Neural crest cell (in vitro differentiated cells): ENCODE measurements at places on chromosomes 4 and X. TPM values are rescaled to one million over a fixed set of nuclear protein-coding genes. Genes with fewer than 3 reads are reported as not detected.

Gene TCEAL9
- total RNA-seq = 42.8 and 46.4 TPM in 2 replicates

Gene DCHS2
- 0.91 and 1.2 TPM in 2 replicates for total RNA-seq

Gene HOPX
- not detected in 2 replicates for total RNA-seq

GRCh38 chr4:52877036-52877435 lies 14.9 kb downstream of the RASL11B start:
- DNase-seq = no peak

GRCh38 chr4:44675366-44675765 lies 2.9 kb upstream of the GUF1 start:
- no peak for DNase-seq

DNA sequence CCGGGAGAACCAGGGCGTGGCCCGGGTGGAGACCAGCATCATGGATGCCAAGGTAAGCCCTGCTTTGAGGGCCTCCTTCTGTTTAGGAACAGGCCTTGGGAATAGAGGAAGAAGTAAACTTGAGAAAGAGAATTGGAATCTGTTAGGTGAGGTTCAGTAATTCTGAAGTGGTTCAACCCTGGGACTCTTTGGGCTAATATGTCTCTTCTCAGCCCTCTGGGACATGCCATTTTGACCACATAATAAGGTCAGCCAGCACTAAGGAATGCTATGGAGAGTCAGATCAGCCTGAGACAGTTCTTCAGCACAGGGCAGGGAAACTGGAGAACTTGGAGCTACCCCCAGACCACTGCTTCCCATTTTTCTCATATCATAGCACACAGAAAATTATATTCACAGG lies 63.3 kb upstream of the PRPS1 start:
- DNase-seq = no peak

DNA sequence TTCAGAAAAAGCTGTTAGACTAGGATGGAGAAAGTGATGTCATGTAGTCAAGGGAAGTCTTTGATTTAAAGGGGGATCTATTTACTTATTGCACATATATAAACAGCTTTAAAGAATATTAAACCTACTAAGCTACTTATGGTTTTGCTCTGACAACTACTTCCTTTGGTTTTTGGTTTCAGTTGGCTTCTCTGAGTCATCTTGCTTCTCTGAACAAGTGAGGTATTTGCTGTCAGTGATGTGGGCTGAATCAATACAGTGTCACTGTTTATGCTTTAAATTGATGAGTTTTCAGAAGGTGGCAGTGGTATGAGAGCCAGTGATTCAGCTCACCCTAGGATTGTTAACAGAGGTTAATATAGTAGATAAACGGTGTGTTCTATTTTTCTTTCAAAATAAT lies 75.1 kb downstream of the CEP44 start:
- no peak for DNase-seq

- DNase-seq = no peak
Observed at GRCh38 chr4:90798948-90799347, 671.8 kb downstream of the CCSER1 start.

GRCh38 chr4:75527482-75527881 lies 13.2 kb downstream of the THAP6 start:
- DNase-seq = no peak

DNA sequence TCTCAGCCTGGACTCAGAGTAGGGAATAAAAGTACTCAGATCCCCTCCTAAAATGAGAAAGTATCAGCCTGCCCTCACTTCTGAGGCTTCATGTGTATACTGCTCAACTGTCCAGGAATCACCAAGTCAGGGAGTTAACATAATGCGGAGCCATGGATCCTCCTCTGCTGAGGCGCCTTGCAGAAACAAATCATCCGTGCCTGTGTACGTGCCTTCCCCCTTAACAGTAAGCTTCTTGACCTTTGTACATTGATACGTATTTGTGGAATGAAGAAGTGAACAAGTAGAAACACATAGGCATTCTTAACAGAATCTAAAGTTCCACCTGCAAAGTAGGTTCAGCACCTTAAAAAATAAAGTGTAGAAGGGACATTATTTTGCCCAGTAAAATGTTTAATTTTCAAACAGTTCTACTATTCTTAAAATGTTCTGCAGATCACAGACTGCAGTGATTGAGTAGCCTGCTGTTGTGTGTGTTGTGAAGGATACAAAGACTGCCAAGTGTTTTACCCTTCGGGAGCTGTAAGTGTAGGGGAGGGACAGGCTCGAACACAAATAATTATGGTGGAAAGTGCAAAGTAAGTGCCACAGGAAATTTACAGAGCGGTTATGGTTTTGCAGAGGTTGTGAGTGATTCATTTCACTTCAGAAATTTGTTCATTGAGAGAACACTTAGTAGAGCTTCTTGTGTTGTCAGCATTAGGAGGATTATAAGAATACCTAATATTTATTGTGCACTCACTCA lies 61.9 kb downstream of the ARHGAP10 start:
- DNase-seq = no peak

GRCh38 chr4:90002441-90003062 lies 107.9 kb downstream of the MMRN1 start:
- DNase-seq = no peak

- DNase-seq = no peak
Observed at GRCh38 chr4:11435557-11435956, 6.9 kb upstream of the HS3ST1 start.

GRCh38 chr4:93373893-93374860 lies 454.4 kb upstream of the ATOH1 start:
- no peak for DNase-seq

- DNase-seq = no peak
Observed at GRCh38 chr4:163473576-163473975, at the start of gene TKTL2. Gene TKTL2 (minus strand): TSS chr4:163473754. CDS start chr4:163473734, 20 bp downstream.

DNA sequence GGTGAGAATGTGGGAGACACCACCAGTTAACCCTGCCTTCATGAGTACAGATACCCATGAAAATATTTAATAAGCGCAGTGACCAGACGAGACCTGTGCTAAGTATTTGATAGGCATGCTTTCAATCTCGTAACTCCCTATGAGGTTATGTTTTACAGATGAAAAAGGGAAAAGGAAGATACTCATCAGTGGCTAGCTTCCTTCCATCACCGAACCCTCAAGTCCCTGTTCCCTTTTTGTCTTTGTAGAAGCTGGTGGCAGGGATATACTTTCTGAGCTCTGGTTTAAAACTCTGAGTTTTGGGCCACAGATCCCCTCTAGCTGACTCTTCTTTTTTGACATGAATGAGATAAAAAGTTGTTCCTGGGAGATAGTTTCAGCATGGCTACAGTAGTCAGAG lies 26.3 kb downstream of the AFF1 start:
- DNase-seq = no peak

GRCh38 chr4:1819284-1819683 lies 26.2 kb downstream of the FGFR3 start:
- DNase-seq = no peak

DNA sequence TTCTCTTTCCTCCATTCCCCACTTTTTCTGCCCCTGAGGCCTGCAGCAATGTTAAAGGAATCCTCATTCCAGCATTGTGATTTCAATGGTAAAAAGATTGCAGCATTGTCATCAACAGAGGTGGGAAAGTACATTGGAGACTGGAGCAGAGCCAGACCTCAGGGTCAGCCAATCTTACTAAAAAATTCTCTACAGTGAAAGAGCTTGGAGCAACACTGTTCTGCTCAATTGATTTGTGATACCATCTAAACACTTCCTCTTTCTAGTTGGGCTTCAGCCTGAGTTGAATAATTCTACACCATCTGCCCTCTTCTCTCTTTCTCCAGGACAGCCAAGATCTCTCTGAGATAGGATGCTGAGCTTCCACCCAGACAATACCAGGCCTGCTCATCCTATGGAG lies 176.5 kb downstream of the AR start:
- no peak for DNase-seq

DNA sequence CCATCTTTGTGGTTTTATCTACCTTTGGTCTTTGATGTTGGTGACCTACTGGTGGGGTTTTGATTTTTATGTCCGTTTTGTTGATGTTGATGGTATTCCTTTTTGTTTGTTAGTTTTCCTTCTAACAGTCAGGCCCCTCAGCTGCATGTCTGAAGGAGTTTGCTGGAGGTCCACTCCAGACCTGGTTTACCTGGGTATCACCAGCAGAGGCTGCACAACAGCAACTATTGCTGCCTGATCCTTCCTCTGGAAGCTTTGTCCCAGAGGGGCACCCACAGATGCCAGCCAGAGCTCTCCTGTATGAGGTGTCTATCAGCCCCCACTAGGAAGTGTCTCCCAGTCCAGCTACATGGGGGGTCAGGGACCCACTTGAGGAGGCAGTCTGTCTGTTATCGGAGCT lies 199.3 kb upstream of the WDFY3 start:
- no peak for DNase-seq

GRCh38 chrX:10011261-10011931 lies 44.2 kb downstream of the CLDN34 start:
- no peak for DNase-seq

DNA sequence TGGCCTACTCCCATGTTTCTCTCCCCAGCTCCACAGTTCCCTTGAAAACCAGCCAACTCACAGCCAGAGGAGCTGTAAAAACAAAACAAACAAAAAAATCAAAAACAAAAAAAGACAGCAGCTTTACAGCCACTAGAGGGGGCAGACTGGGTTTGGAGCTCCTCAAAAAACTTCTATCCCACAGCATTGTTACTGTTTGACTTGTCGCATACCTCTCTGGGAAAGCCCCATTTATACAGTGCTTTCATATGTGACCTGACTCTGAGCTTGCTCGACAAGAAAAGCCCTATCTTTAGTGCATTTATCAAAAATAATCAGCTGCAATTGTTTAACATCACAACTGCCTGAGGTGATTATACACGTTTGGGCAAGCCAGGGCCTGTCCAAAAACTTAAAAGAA lies 21.6 kb downstream of the TSPAN6 start:
- DNase-seq = no peak
